GM20000 (cell line): ENCODE measurements at places on chromosomes 13 and 19.
A peak's percentile ranks its signal among the peaks of the same experiment; 100 is the strongest.

GRCh38 chr13:76764916-76765315 lies 121.3 kb downstream of the KCTD12 start:
- no peak for DNase-seq

GRCh38 chr19:13100841-13101589 lies 1.6 kb downstream of the LYL1 start:
- no peak for DNase-seq

DNA sequence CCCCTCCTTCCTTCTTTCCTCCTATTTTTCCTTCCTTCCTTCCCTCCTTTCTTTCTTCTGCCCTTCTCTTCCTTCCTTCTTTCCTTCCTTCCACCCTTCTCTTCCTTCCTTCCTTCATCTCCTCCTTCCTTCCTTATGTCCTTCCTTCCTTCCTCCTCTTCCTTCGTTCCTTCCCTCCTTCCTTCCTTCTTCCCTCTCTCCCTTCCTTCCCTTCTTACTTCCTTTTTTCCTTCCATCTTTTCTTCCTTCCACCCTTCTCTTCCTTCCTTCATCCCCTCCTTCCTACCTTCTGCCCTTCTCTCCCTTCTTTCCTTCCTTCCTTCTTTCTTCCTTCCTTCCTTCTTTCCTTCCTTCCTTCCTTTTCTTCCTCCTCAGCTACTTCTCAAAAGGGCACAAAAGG lies 287.3 kb upstream of the ZNF507 start:
- DNase-seq, result no peak

- DNase-seq, result no peak
Measured at GRCh38 chr13:33375421-33375820, 89.9 kb upstream of the STARD13 start.

GRCh38 chr19:48768994-48769713 lies 13.8 kb downstream of the FGF21 start:
- DNase-seq, result no peak

- DNase-seq, result no peak
Measured at GRCh38 chr13:33401238-33401637, 115.7 kb upstream of the STARD13 start.

DNA sequence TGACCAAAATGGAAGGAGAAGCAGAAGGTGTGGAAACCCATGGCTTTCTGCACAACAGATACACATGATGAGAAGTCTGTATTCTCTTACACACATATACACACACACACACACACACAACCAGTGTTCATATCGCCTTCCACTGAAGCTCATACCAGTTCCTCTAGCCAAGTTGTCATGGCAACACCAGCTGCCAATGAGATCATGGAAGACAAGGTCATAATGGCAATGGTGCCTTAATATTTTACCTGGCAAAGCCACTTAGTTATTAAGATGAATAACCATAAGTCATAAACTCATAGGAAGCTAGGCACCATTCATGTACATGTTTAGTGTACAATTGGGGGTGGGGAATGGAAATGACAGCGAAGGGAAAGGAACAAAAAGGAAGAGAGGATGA lies 2.6 kb upstream of the DHRS12 start:
- DNase-seq, result no peak

DNA sequence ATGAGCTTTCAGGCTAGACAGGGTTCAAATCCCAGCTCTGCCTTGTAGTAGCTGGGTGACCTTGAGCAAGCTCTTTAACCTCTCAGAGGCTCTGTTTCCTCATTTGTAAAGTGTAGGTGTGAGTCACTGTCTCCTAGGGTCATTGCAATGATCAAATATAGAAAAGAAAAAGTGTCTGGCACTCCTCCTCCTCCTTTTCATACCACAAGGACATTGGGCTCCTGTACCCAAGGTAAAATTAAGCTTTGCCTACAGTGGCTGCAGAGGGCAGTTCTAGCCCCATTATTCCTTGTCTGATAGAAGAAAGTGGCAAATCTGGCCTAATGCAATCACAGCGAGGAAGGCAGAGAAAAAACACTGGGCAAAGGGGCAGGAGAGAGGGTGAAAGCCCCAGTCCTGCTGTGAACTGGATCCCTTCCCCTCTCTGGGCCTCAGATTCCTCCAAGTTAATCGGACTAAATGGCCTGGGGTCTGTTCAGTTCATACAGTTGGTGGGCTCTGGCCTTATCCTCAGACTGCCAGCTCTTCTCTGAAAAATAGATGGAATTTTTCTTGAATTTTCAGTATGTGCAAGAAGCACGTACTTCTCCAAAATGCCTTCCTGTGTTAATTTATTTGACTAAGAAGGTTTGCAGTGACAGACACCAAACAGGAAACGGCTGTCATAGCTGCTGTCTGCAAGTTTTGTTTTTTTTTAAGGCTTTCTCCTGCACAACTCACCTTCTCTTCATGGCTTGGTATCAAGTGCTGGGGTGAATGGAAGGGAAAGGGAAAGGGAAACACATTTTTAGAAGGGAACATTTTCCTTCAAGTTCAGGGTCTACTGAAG lies 35.3 kb downstream of the RGCC start:
- peak; percentile 26 for DNase-seq

- no peak for DNase-seq
Measured at GRCh38 chr13:46801858-46802257, 4.9 kb upstream of the ESD start.

- no peak for DNase-seq
Measured at GRCh38 chr13:110240352-110240751, 66.6 kb downstream of the COL4A1 start.

DNA sequence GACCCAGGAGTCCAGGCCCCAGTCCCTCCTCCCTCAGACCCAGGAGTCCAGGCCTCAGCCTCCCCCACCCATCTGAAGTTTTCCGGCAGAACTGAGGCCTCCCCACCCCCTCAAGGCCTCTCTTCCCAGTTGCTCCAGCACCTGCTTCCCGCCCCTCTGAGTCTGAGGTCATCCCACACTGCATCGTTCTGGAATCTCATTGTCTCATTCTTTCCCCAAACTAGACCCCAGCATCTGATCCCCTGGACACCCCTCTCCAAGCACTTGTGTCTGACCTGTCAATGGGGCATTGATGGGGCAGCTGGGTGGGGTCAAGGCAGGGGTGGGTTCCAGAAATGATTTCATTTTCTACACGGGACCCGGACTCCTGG lies 793 bp upstream of the SBK2 start:
- peak; percentile 26 for DNase-seq

GRCh38 chr13:98506322-98506721 lies 70.6 kb downstream of the STK24 start:
- DNase-seq, result no peak

DNA sequence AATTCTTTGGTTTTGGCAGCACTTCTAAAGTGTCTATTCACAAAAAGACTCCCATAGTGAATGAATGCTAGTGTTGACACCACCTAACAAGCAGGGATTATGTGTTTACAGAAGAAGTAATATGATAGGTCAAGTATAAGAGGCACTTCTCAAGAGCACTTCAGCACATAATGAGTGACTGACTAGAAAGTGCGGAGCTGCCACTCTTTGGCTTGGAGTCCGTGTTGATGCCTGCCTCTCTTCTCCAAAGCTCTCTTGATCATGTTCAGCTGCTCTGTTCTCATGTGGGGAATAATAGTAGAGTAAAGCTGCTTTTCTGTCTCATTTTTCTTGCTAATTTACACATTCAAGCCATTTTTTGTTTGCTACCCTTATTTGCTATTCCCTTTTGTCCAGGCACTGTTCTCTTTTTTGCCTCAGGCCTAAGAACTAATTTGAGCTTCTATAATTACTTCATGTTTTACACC lies 22.7 kb upstream of the MAB21L1 start:
- no peak for DNase-seq

- DNase-seq, result peak; percentile 69
Measured at GRCh38 chr13:80048802-80049201, 292.1 kb downstream of the SPRY2 start.

DNA sequence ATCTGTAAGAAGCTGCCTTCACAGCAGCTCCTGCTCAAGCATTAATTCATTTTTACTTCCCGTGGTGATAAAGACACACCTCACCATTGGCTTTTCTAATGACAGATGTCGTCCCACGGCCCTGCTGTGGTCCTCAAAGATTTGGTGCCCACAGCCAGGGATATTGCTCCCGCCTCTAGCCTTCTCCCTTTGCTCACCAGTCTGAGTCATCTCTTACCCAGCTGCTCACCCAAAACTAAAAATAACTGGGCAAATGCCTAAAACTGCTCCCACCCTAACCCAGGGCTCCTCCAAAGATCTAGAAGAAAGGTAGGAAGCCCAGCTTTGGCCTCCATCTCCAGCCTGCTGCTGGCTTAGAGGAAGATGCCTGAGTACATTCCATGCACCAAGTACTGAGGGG lies 371.1 kb upstream of the ZNF507 start:
- no peak for DNase-seq

DNA sequence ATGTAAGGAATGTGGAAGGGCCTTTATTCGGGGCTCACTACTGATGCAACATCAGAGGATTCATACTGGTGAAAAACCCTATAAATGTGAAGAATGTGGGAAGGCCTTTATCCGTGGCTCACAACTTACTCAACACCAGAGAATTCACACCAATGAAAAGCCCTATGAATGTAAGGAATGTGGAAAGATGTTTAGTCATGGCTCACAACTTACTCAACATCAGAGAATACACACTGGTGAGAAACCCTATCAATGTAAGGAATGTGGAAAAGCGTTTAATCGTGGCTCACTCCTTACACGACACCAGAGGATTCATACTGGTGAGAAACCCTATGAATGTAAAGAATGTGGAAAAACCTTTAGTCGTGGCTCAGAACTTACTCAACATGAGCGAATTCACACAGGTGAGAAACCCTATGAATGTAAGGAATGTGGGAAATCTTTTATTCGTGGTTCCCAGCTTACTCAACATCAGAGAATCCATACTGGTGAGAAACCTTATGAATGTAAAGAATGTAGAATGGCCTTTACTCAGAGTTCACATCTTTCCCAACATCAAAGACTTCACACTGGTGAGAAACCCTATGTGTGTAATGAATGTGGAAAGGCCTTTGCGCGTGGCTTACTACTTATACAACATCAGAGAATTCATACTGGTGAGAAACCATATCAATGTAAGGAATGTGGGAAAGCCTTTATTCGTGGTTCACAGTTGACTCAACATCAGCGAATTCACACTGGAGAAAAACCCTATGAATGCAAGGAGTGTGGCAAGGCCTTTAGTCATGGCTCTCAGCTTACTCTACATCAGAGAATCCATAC lies 44.3 kb downstream of the ZNF585A start:
- DNase-seq, result no peak

DNA sequence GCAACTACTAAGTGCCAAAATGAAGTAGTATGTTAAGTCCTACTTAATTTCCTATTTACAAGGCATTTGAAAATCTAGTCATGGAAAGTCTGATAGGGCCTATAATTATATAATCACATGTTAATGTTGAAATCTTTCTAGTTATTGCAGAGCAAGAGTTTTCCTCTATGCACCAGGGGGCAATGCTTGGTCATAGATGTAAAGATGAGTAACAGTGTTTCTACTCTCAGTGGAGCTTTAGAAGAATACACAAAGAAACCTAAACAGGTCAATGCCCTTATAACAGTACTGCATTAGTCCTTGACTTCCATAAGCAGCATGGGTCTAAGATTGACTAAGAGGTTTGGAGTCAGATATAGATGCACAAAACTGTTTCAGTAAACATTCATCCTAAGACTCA lies 218.7 kb downstream of the KCTD12 start:
- DNase-seq, result no peak

DNA sequence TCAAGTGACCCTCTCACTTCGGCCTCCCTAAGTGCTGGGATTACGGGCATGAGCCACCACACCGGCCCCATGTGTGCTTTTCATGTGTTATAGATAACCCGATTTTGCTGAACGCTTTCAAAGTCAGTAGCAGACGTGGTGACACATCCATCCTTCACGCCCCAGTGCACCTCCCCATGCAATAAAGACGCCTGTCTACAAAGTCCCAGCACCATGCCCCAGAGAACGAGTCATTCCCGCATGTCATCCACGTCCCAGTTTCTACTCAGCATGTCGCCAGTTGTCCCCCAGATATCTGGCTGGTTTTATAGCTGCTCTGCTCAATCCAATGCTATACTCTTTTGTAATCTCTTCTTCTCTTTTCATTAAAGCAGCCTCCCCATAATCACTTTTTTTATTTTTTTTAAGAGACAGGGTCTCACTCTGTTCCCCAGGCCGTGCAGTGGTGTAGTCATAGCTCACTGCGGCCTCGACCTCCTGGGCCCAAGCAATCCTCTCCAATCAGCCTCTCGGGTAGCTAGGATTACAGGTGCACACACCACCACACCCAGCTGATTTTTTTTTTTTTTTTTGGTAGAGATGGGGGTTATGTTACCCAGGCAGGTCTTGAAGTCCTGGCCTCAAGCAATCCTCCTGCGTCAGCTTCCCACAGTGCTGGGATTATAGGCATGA lies 42.5 kb downstream of the DNM2 start:
- DNase-seq, result peak; percentile 50

GRCh38 chr13:97276862-97277269 lies 54.7 kb downstream of the MBNL2 start:
- DNase-seq, result no peak

- no peak for DNase-seq
Measured at GRCh38 chr19:48342841-48343540, 17.6 kb downstream of the EMP3 start.

DNA sequence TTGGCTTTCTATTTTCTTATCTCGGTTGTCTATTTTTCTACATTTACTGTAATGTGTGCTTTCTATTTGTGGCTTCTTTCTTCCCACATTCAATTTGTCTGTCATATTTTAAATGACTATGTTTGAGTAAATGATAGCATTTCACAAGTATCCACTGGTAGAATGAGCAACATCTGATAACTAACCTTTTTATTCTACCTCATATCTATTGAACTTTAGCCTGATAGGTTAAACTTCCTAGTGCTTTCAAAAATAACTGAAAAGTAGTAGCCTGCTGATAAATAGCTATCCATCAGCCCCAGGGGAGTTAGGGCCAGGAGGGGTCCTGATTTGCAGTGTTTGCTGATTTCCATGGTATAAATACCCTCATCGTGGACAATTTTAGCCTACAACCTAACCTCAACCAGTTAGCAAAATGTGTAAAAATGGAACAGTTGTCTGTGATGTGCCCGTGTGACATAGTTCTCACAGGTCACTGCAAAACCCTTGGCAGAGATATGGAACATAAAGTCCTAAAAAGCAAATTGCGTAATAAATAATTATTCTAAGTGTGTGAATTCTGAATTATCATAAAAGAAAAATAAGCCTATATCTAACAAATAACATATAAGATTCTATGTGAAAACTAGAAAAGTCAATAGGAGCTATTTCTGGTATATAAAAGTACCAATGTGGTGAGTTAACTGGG lies 32.1 kb downstream of the KCTD12 start:
- no peak for DNase-seq

DNA sequence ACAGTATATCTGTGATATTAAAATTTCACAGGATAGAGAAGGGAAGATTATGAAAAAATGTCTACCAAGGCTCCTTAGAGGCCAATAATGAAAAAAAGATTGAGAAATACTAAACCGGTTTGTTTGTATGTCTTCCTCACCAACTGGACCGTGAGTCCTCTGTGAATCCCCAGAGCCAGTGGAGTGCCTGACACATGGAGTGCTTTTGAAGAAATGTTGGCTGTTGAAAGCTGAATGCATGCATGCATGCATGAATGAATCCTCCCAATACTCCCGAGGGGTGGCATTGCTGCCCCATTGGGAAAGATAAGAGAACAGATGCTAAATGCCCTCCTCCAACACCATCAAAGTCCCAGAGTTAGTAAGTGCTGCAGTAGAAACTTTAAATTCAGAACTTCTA lies 152.7 kb upstream of the SERP2 start:
- no peak for DNase-seq
